ENCODE measurements at places on chromosomes 7 and 10.

DNA sequence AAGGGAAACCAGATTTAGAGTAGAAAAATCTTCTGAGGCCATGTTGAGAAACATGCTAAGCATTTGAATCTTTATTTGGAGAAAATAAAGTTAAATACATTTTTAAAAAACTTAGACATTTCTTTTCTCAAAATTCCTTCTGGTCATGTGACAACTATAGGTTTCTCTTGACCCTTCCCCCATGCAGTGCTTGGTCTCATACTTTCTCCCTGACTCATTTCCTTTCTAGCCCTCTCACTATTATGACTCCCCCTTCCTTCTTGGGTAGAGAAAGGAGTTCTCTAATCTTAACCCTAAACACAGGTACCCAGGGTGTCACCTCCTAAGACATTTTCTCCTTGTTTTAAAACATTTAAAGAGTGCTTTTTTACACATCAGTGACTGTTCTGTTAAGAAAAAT lies 179.5 kb upstream of the TMEM106B start:
- peak; percentile 28 for DNase-seq

DNA sequence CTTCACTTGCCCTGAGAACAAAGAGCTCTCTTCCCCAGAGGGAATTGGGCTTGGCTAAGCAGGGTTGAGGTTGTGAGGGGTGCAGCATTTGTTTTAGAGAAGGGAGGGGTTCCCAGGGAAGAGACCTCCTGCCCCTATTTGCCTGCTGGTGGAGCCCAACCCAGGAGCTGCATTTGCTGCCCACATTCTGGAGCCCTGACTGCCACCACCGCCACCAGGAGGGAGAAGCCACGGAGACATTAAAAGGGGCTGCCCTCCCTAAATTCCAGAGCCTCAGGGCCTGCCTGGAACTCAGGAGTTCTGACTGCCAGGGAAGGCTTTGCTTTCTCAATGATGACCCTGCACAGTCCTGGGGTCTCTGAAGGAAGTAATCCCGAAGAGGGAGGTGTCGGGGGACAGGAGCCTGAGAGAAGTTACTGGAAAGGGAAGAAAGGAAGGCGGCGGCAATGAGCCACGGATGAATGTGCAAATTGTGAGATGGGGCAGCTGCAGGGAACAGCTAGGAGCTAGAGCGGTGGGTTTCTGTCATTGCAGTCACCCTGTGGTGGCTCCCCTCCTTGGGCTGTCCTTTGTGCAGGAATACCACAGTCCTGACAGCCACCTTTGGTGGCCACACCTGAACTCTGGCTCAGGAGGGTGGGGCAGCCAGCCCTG lies 51.3 kb downstream of the NEURL1 start:
- DNase-seq: no peak

GRCh38 chr10:100896876-100897461 lies 15.8 kb upstream of the SLF2 start:
- no peak for DNase-seq

GRCh38 chr7:10507032-10507431 lies 466.6 kb upstream of the PHF14 start:
- no peak for DNase-seq

DNA sequence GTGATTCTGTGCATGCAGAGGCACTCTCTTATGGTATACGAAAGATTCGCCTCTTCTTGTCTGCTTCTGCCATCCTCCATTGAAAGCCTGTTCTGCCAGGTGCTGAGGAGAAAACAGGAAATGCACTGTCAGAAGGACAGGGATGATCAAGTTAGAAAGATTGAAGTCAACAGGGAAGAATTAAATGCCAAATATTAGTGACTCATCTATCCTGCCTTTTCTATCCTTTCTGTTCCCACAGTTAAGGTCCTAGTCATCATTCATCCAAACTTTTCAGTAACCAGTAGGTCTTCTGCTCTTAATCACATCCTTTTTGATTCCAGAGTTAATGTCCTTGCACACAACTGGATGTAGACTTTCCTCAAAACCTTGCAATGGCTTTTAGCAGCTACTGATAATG lies 4.8 kb upstream of the ZNF783 start:
- DNase-seq: no peak

GRCh38 chr7:63925626-63926460 lies 72.8 kb upstream of the ZNF722 start:
- no peak for DNase-seq

DNA sequence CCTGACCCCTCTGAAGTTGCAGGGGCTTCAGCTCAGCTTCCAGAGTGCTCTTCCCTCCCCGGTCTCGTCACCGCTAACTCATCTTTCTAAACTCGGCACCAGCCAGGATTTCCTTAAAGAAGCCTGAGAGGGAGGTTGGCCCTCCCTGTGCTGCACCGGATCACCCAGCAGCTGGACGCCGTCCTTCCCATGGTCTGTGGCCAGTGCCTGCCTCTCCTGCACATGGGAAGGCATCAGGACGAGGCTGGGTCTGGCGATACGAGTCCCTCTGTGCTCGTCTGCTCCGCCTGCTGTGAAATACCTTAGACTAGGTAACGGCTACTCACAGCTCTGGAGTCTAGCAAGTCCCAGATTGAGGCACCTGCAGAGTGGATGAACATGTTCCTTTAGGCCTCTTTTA lies 179.1 kb downstream of the ZMYND11 start:
- no peak for DNase-seq

DNA sequence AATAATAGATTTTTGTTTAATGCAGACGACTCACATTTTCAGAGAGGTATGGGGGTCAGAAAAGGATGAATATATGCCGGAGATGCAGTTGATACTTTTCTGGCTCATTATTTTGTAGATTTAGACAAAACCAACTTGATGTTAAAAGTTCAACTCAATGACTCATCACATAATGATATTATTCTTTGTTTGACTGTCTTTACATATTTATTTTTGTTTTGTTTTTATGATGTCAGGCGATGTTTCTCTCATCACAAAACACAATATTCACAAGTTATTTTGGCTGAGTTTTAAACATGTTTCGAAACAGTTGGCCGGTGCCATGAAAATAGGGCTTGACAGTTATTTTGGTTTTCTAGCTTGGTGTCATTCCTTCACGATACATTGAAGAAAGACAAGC lies 1.3 kb downstream of the GJD4 start:
- peak; percentile 59 for DNase-seq

DNA sequence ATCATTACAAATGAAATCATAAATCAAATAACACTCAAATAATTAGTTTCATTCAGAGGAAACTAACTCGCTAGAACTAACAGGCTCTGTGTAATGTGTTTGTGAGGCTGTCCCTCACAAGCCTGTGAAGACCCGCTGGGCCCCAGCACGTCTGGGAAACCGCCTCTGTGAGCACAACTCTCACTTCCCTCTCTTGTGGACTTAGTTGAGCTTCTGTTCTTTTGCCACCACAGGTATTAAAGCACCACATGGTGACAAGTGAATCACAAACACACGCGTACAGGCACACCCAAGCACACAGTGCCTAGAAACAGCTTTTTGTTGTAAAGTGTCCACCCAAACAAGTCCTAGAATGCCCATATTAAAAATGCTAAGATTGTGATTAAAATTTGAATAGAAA lies 51.0 kb downstream of the ZNF777 start:
- DNase-seq: no peak

GRCh38 chr10:91210435-91210834 lies 10.0 kb upstream of the PCGF5 start:
- DNase-seq: no peak

- no peak for DNase-seq
Observed at GRCh38 chr10:14860791-14861190, 17.9 kb upstream of the SUV39H2 start.

DNA sequence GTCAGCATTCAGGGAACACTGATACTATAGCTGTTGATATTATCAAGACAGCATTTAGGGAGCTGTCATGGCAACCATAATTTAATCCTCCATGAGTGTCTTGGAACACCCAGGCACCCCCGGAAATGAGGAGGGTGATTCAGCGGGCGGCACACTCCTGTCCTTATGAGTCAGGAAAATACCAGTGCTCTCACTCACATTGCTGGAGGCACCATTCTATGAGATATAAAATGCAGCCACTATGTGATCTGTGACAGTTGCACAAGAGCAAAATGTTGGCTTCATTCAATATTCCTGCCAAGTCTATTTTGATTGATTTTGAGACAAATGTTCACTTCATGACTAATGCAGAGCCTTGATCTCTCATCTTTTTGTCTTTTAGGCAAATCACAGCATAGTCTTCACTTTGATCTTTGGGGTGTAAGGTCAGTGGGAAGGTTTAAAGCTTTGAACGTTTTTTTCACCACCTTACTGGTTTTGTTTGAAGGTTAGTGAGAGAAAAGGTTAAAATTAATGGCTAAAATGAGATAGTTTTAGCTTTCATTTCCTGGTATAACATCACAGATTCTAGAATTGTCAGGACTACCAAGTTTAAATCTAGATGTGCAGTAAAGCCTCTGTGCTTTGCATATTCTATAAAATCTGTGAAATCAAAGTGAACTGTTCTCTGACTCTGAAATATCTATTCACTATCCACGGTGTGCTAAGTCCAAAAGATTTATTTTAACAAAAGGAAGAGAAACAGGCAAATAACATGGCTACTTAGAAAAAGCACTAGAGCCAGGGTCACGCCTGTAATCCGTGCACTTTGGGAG lies 12.4 kb upstream of the ARHGAP12 start:
- peak; percentile 89 for DNase-seq

DNA sequence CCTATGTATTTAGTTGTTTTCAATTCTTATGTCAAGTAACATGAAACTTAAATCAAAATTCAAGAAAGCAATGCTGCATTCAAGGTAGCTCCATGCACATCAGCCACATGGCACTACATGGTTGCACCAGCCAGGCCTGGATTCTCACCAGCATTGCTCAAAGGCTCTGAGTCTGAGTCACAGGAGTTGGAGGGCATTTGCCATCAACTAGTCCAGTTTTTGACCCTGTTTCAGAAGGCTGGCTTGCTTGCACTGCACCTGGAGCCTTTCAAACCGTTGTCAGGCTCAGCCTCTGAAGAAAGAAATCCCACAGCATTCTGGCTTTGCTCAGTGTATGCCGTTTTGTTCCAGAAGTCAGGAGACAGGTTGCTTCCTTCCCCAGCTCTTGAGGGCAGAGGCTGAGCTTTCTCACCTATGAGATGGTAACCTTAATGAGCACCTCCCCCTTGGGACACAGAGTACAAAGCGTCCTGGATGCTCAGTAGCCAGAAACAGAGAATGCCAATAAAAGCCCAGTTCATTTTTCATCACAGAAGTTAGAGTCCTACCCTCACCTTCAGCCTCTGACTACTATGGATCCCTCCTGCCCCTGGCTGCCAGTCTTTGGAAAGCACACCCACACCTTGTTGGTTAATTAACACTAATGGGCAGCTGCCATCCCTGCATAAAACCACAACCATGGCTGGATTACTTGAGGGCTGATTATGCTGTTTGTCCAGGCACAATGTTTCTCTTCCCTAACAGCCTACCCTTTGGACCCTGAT lies 288.4 kb upstream of the LRRTM3 start:
- no peak for DNase-seq

DNA sequence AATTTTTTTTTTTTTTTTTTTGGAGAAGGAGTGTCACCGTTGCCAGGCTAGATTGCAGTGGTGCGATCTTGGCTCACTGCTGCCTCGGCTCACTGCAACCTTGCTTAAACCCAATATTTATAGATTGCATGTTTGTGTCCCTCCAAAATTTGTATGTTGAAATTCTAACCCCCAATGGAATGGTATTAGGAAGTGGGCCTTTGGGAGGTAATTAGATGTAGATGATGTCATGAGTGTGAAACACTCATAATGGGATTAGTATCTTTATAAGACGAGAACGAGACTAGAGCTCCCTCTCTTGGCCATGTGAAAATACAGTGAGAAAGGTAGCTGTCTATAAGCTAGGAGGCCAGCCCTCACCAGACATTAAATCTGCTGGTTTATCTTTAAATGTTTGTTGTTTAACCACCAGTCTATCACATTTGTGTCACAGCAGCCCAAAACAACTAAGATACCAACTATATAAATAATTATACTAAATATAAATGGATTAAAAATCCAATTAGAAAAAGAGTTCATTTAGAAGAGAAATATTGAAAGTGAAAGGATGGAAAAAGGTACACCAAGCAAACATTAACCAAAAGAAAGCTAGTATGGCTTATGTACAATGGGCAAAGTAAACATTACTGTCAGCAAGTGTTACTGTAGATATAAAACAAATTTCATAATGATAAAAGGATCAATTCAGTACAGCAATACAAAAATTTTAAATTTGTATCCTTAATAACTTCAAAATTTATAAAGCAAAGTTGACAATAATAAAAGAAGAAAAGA lies 9.3 kb downstream of the TCAF1 start:
- DNase-seq: peak; percentile 20

- DNase-seq: no peak
Observed at GRCh38 chr10:130261306-130261705, 125.1 kb downstream of the GLRX3 start.

DNA sequence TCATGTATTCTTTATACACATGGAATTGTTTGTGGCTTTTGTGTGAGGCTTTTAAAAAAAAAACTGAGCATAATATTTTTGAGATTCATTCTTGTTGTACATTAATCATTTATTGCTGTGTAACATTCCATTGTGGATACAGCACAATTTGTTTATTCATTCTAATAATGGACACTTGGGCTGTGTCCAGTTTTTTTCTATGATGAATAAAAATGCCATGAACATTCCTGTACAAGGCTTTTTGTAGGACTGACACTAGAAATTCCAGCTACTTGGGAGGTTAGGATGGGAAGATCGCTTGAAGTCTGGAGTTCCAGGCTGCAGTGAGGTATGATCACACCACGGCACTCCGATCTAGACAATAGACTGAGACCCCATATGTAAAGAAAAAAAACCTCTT lies 254.3 kb upstream of the CACNA2D1 start:
- DNase-seq: peak; percentile 12

Measured in fibroblast of the aortic adventitia (primary cell).